ENCODE measurements at places on chromosomes 4 and X.

DNA sequence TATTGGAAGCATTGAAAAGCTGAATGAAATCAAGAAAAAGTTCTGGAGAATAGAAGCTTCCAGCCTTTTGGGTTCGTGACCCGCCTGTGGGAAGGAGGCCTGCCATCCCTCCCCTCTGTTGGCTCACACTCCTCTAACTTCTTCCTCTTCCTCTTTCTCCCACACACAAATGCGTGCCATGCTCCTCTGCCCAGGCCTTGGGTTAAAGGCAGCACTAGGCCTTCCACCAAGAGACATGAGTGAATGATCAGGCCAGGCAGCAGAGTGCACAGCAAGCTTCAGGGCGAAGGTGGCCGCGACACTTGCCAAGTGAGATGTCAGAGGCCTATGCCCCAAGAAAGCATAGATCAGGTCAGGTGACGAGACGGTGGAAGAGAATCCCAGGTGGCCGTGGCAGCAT, 38.4 kb downstream of the FAM193A start:
- DNase-seq = no peak

- DNase-seq = no peak
Observed at GRCh38 chr4:154025110-154025509, 236.2 kb upstream of the SFRP2 start.

- no peak for DNase-seq
Observed at GRCh38 chr4:157265281-157265680, 44.8 kb downstream of the GRIA2 start.

DNA sequence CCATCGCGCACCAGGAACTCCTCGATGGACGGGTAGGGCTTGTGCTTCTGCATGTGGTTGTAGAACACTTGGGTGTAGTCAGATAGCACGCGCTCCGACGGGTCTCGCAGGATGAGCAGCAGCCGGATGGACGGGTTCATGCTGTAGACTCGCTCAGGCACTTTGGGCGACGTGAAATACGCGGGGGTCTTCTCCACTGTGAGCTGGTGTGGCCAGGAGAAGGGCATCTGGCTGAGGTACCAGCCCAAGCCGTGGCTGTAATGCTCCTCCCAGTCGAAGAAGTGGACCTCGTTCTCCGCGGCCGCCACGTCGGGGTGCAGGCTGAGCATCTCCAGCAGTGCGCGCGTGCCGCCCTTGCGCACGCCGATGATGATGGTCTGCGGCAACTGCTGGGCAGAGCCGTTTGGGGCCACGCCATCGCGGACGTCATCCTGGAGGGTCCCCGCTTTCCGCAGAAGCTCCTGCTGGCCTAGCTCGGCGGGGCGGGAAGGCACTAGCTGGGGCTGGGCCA, 29.2 kb downstream of the HS3ST1 start:
- no peak for DNase-seq

GRCh38 chrX:129631849-129632248, 22.9 kb downstream of the APLN start:
- DNase-seq = no peak

DNA sequence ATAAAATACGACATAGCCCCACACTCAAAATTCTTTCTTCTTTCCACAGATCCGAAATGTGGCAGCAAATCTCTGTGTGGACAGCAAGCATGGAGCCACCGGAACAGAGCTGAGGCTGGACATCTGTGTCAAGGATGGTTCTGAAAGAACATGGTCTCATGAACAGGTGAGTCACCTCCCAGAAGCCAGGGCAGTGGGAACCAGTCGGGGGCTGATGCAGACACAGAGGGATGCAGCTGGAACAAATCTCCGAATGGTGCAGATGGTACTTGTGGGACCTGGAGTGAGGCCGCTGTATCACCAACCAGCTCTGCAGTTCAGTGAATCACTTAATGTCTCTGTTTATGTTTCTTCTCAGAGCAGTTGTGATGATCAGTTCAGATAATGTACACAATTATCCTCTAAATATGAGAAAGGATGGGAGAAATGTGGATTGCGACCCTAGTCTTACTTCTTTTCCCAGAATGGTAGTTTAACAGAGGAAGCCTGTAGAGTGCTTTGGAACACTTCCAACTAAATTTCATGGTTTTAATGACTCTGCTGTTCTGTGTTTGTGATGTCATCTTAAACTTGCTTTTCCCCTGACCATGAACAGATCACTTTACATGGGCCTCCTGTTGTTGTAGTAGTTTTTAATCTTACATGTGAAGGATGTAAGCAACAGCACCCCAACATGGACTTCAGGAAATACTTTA, 159.3 kb upstream of the GALNT7 start:
- DNase-seq = no peak

GRCh38 chrX:44816367-44816766, 27.5 kb upstream of the DUSP21 start:
- DNase-seq = no peak

GRCh38 chr4:123102897-123103471, 180.6 kb upstream of the NUDT6 start:
- DNase-seq = peak; percentile 60

DNA sequence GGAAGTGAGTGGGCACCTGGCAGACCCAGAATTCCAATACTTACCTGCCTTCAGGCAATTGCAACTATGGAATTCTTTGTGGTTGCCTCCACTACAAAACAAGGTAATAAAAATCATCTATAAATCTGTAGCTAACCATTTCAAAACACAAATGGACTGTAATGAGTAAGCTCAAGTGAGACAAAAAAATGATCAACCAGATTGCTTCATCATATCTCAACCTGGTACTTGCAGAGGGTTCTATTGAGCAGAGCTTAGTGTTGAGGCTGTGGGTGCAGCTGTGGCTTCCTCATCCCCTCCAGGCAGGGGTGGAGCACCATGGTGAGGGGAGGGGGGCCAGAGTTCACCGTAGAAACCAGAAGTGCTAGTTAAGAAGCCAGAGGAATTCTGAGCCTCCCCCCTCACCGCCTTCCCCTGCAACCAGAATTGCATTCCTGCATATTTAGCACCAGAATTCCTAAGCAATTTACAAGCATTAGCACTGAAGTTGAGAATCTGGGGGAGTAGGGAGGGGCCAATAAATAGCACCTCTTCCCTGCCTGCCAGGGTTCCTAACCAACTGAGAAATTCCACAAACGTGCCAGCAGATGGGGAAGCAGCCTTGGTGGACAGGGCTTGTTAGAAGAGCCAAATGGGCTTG, 11.5 kb downstream of the CTAG1A start:
- DNase-seq = no peak

DNA sequence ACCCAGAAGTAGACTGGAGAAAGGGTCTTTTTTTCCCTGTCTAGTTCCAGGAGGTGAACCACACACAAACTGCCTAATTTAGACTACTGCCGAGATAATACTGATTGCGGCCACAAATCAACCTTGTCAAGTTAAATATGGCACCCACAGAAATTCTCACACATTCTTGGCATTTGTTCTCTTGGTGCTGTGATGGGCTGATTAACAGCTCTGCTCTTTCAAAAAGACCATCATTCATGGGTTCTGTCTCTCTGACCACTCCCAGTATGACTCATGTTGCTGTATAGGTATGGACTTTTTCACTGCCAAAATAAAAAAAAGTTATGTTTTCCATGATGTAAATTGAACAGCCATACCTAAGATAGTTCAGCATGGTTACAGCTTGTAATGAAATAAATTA, 1003.5 kb upstream of the LCORL start:
- DNase-seq = no peak

- no peak for DNase-seq
Observed at GRCh38 chr4:188113156-188113555, 3.8 kb upstream of the TRIML2 start.

DNA sequence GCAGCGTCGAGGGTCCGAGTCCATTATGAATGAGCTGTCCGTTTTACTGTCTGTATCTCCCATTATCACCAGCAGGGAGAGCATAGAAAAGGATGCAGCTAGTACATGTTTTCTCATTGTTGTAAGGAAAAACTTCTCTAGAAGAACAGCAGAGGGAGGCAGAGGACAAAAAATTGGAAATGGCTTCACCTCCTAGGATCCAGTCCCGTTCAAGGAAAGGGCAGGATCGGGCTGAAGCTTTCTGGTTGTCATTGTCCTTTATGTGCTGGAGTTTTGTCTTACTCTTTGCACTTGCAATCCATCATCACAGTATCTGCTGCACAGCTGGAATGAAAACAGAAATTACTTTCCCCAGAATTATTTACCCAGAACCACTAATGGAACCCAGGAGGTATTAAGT, 14.7 kb downstream of the NDP start:
- peak; percentile 13 for DNase-seq
